Stimulated activated CD4-positive, alpha-beta T cell treated with anti-CD3 and anti-CD28 coated beads, Interleukin-4, amount 100 ng/mL, for 1 hour (primary cell): ENCODE measurements at places on chromosomes 4 and X.

DNA sequence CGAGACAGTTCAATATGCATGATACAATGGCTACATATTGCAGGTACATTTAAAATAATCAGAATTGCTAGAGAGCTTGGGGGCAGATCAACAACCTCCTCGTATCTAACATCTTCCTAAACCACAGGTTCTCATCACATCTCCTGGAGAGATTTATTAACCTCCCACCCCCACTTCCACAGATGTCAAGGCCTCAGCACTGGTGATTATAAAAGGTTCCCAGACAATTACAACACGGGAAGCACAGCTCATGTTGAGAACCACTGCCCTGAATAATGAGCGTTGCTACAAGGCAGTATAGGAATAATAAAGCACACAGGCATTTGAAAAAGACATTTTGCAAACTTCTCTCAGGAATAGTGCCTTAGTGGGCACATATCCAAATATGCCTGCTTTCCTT is 42.8 kb downstream of the ELOVL6 start:
- no peak for DNase-seq

GRCh38 chr4:1870328-1870577 is 940 bp upstream of the NSD2 start:
- DNase-seq: peak; percentile 87

DNA sequence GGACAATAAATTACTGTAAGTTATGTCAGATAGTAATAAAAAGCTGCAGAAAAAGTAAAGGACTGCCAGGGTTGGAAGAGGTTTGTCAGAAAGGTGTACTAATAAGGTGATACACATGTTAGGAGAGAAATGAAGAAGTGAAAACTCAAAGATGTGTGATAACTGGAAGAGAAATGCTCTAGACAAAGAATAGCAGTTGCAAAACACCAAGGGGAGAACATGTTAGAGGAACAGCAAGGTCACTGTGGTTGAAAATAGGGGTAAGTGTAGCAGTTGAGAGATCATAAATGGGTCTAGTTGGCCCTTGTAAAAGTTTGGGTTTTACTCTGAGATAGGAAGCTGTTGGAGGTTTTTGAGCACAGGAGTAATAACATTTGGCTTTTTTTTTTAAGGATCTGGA is 46.9 kb downstream of the HSPA4L start:
- no peak for DNase-seq

- DNase-seq: no peak
These were observed 24.4 kb downstream of the TBL1X start for GRCh38 chrX:9489234-9489633.

GRCh38 chr4:146061610-146062334 is 113.7 kb upstream of the LSM6 start:
- no peak for DNase-seq

DNA sequence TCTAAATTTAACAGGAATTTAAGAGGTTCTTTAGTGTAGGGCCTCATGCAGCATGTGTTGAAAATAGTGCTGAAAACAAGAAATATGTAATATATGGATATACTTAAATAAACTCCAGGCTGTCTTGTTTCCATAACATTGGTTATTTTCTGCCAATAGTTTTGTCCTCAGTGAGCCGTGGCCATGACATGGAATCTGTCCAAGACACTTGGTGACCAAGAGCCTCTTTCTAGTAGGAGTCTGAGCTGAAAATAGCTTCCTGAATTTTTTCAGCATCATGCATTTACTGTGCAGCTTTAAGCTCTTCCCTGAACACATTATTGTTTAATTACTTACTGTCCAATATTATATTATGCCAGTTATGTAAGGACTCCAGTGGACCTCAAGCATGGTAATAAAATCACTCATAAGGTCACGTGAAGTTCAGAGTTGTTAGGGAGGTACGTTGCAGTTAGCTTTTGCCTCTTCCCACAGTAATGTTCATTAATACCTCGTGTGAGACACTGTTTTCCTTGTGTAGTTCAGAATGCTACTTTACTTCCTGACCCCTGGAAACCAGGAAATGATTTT is 488.2 kb downstream of the GRID2 start:
- DNase-seq: no peak

DNA sequence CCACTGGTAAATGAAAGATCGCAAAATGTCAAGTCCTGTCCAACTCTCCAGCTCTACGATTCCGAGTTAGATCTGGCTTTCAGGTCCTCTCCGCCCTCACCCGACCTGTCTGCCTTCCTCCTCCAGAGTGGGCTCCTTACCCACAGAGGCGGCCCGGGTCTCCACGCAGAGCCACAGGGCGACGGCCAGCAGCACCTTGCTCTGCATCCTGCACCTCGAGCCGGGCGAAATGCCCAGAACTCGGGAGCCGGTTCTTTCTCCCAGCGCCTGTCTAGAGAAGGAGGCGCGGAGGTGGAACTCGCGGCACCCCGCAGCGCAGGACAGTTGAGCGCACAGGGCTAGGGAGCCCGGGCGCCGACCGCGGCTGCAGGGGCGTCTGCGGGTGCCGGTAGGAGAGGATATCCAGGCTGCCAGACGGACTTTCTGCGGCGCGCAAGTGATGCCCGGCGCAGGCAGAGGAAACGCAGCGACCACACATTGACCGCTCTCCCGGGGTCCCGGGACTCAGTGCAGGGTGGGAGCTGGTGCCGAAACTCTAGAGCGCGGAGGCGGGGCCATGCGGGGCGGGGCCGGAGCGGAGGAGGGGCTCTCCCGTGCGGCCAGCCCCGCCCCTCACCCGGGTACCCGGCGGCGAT is at the start of gene KDR:
Gene KDR (minus strand): TSS at position 509 of the 635 bp plus-strand sequence. CDS start 302 bp downstream, at position 207.
- DNase-seq: no peak

DNA sequence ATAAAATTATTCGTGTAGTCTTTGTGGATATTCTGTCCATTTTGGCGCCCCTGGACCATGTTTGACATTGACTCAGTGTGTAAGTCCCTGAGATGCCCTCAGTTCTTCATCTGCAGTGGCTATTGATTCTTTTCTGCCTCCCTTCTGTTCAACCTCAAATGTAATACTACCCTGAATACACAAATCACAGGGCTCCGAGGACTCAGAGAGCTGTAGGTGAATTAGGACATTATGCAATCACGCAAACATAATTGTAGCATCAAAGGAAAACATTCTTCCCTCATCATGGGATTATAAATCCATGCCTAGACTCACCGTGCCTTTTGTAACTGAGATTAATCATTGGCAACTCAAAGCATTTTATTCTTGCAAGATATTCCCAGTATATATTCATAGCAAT is 161.4 kb upstream of the PACRGL start:
- DNase-seq: no peak

GRCh38 chrX:148385471-148385870 is 114.9 kb upstream of the AFF2 start:
- no peak for DNase-seq

- DNase-seq: no peak
These were observed 189.6 kb downstream of the TMEM47 start for GRCh38 chrX:34467437-34467836.

DNA sequence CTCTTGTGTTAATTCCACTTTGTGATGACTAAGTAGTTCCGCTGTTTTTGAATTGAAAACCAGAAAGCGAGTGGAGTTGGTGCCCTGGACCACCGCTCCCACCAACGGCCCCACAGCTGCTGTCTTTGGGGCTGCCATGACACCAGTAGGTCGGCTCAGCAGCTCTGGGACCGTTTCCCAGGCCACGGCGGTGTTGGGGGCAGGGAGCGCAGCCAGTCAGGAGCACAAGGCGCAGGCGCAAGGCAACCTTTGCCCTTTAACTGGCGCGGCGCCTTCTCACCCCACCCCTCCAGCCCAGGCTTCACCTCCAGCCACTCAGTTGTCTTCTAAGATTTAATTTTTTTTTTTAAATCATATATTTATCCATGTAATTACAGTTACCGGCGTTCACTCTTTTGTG is at the start of gene GK2:
Gene GK2 (minus strand): TSS at position 166 of the 400 bp plus-strand sequence. CDS start 28 bp downstream, at position 138.
- no peak for DNase-seq

GRCh38 chr4:165707128-165707527 is 165.9 kb upstream of the TLL1 start:
- DNase-seq: no peak

- no peak for DNase-seq
These were observed 2.2 kb upstream of the TMPRSS11E start for GRCh38 chr4:68445111-68445510.

DNA sequence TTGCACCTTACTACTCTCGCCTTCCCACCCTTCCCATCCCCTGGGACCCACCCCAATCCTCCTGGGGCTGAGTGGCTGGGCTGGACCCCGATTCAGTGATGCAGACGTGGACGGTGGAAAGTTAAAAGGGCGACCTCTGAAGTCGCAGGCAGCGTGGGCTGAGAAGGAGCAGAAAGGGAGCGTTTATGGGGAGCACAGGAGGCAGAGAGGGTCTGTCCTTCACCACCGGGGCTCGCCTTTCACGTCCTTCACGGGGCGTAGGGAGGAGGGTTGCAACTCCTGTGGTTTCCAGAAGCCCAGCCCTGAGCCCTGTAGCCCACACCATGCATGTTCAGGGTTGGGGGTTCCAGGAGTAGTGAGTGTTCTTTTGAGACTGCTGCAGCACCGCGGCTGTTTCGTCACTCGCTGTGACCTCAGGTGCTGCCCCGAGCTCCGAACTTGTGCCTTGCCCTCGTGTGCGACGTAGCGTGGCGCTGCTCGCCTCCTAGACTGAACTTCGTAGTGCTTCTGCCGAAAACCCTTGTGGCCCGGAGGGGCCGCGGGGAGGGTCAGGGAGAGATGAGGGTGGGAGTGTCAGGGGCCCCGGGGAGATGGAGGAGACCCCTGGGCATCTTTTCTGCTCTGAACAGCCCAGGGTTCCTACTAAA is 1.6 kb downstream of the NHS start:
- no peak for DNase-seq

DNA sequence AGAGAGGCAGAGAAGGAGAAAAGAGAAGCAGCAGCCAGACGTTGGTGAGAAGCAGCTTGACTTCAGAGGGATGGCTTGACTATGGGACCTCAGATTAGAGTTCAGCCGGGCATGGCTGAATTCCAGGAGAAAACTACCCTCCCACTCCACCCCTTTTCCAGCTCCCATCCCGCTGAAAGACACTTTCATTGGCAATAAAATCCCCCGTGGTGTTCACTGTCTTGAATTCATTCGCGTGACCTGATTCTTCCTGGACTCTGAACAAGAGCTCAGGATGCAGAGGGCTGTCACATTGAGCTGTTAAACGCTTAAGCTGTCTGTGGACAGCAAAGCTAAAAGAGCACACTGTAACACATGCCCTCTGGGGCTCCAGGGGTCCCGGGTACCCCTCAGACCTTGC is 1575.3 kb upstream of the AGA start:
- no peak for DNase-seq

- peak; percentile 16 for DNase-seq
These were observed 12.8 kb downstream of the CYSLTR1 start for GRCh38 chrX:78314561-78314960.

- DNase-seq: no peak
These were observed 81.3 kb downstream of the PLS3 start for GRCh38 chrX:115642311-115642710.
